ENCODE measurements at places on chromosomes 5 and 9.

- peak; percentile 55 for DNase-seq
These were observed 17.1 kb downstream of the RFX3 start for GRCh38 chr9:3508521-3509291.

GRCh38 chr5:9423571-9423970 lies 122.3 kb downstream of the SEMA5A start:
- DNase-seq = no peak

DNA sequence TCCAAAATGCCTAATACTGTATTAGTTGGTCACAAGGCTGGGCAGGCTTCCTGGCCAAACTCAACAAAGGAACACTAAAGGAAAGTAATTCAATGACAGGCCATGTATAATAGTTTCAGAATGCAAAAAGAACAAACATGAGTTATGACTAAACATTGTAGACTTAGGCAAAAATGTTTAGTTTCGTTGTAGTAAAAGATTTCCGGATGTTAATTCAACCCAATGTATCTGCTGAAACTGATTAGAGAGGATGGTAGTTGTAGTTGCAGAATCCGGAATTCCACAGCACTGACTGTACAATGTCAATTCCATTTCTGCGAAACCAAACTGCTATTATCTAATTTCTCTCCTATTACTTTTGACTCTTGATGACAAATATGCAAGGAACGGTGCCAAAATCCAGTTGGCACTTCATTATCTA lies 117.9 kb upstream of the FST start:
- DNase-seq = no peak

DNA sequence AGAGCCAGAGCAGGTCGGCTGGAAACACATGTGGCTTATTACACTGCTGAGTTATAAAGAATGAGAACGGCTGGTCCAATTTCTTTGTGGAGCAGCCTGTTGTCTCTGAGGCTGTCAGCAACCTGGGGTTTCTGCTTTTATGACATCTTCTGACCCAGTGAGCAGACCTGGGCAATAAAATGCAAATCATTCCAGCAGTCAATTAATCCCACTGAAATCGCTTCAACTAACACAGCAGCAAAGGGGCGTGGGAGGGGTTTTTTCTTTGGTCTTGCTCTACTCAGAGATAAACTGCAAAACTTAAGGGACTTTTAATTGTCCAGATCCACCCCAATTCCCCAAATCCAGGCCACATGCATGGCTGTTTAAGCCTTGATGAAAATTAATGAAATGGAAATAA lies 215.7 kb downstream of the SLIT3 start:
- DNase-seq = no peak

GRCh38 chr5:172436879-172437369 lies 17.4 kb downstream of the SH3PXD2B start:
- DNase-seq = no peak

- DNase-seq = no peak
These were observed 73.0 kb downstream of the PTPDC1 start for GRCh38 chr9:94157050-94157801.

DNA sequence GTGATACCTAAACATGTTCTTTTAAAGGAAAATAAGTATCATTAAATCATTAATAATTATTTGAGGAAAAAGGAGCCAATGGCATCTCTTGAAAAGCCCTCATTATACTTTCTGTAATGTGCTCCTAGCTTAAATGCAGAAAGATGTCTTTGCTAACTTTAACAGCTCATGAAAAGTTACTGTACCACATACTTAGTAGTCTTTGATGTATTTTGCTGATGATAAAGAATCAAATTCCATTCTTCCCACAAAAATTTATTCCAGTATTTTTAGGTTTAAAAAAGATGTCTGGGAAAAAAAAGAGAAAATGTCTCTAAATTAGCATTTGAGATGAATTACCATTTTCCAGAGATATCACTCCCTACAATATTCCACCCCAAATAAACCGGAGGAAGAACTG lies 112.5 kb downstream of the PPP2R2B start:
- no peak for DNase-seq

DNA sequence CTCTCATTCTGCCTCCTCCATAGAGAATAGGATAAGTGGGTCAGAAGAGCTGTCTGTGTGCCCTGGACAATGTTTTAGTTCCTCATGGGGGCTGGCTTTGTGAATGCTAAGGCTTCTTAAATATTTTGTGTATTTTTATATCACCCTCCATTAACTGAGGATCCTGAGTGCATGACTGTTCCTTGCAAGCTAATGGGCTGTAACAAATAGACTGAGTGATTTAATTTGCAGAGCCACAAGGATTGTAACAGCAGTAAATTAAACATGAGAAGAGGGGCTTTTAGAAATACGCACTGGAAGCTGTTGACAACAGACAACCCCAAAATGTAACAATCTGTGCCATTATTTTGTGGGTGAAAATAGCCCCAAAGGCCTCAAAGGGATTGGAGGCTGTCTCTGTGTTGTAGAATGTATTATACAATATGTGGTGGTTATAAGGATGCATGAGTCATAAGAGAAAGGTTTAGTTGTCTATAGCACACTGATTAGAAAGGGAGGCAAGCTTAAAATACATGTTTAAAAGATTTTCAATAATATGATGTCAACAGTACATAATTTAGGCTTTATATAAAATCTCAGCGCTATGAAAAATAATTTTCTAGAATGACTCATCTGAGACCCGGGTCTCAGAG lies 152.7 kb upstream of the ACTBL2 start:
- no peak for DNase-seq

GRCh38 chr5:55691265-55692105 lies 20.6 kb downstream of the SLC38A9 start:
- DNase-seq = peak; percentile 4

DNA sequence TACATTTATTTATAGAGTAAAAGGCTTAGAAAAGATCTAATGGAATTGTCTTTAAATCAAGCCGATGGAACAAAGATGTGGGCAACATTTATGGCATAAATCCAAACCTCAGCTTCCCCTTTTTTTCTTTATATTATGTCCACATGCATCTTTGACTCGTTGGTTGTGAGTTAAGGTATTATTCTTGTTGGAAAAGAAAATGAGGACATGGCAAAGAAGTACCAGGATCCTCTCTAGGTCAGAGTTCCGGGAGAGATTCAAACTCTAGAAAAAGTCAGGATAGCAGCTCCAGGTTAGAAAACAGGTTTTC lies 508 bp upstream of the NME5 start:
- DNase-seq = no peak

DNA sequence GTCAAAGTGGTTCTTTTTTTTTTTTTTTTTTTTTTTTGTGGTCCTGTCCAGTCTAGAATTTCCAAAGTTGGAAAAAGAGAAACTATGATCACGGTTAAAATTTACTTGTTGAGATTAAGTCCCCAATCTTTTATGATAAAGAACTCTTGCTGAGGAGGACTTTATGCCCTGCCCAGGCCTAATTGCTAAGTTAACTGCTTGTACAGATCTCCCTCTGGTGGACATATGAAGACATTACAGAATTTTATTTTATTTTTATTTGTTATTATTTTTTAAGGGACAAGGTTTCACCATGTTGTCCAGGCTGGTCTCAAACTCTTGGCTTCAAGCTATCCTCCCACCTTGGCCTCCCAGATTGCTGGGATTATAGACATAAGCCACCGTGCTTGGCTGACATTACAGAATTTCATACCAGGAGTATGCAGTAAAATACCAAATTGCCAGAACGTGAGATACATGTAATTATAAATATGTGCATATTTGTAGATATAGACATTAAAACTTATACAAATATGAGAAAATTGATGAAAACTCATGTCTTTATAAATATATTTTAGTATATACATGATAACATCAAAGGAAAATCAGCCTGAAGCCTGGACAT lies 91.2 kb downstream of the RFK start:
- no peak for DNase-seq

DNA sequence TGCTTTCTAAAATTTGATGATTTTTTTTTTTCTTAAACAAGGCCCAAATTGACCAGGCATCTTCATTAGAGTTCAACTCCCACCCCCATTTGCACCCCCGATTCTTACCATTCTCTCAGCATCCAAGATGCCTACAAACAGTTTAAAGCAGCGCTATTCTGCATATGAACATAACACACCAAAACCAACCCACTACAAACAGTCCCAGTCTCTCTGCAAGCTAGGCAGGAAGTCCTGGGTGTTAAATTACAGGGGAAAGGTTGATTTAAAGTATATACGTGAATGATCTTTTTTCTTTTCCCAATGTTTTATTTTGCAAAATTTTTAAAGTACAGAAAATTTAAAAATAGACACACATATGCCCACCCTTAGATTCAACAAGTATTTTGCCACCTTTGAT lies 127.0 kb downstream of the ADAMTS12 start:
- no peak for DNase-seq

DNA sequence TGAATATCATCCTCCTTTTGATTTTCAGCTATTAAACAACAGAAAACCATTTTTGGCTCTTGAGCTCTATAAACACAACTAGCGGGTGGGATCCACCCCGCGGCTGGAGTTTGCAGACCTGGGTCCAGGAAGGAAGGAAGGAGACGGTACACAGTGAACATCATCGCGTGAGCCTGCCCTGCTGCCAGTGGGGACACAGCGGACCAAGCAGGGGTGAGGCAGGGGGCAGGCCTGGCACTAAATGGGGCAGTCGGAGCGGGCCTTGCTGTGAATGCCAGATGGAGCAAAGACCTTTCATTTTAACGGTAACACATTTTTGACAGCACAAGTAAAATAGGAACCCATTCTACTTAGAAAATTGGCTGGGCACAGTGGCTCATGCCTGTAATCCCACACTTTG lies 14.4 kb downstream of the TSPAN17 start:
- DNase-seq = no peak

GRCh38 chr5:6716629-6717149 lies 3.5 kb downstream of the TENT4A start:
- no peak for DNase-seq

- DNase-seq = no peak
These were observed 20.3 kb downstream of the FNBP1 start for GRCh38 chr9:130022566-130023143.

DNA sequence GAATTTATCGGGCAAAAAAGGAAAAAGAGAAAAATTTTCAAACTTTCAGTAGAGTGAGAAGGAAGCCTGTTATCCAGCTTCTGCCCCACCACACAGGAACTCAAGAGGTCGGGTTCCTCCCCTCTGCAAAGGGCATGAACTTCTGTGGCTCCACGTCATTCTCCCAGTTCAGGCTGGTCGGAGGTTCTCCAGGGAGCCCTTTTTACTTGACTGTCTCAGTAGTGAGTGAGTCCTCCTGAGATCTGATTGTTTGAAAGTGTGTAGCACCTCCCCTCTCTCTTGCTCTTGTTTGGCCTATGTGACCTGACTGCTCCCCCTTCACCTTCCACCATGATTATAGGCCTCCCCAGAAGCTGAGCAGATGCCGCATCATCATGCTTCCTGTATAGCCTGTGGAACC lies 9.7 kb downstream of the SPINK1 start:
- DNase-seq = no peak

DNA sequence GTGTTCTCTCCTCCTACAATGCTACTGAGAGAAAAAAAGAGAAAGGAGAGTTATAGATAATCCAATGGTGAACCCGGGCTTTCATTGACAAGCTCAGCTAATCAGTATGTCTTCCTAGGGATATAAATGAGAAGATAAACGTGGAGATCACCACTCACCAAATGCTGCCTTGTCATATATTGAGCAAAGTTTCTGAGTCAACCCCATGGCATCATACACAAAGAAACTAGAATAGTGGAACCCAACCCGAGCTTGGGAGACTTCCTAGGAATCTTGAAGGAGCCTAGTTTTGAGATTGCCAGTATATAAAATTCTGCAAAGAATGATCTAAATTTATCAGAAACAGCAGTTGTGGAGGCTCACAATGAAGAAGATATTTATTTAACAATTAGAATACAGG lies 47.8 kb downstream of the PTPN3 start:
- no peak for DNase-seq

- no peak for DNase-seq
These were observed 164.3 kb upstream of the OTULINL start for GRCh38 chr5:14417276-14417730.

- DNase-seq = no peak
These were observed 35.0 kb upstream of the SLC6A3 start for GRCh38 chr5:1480217-1480616.

- peak; percentile 74 for DNase-seq
These were observed 99.0 kb upstream of the SLC1A3 start for GRCh38 chr5:36507332-36507952.

- DNase-seq = no peak
These were observed 147.4 kb upstream of the LRRTM2 start for GRCh38 chr5:139022528-139022927.

- DNase-seq = no peak
These were observed 36.1 kb downstream of the FAM114A2 start for GRCh38 chr5:154002511-154003020.

DNA sequence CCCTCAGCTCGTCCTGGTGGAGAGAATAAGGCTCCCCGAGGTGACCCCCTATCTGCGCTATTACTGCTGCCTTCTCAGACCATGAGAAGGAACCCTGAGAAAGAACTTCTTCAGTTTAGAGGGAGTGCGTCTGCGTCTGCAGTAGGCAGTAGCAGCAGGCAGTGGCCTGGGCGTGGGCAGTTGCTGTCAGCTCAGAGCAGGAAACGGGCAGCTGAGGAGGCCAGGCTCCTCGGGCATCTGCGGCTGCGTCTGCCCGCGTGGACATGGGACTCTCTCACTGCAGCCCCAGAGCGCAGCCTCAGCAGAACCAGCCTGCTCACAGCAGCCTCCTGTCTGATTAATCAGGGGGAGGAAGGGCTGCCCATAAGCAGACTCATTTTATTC lies 49.8 kb upstream of the FCN1 start:
- DNase-seq = no peak

- DNase-seq = no peak
These were observed 621.1 kb upstream of the MEF2C start for GRCh38 chr5:89504051-89504450.

DNA sequence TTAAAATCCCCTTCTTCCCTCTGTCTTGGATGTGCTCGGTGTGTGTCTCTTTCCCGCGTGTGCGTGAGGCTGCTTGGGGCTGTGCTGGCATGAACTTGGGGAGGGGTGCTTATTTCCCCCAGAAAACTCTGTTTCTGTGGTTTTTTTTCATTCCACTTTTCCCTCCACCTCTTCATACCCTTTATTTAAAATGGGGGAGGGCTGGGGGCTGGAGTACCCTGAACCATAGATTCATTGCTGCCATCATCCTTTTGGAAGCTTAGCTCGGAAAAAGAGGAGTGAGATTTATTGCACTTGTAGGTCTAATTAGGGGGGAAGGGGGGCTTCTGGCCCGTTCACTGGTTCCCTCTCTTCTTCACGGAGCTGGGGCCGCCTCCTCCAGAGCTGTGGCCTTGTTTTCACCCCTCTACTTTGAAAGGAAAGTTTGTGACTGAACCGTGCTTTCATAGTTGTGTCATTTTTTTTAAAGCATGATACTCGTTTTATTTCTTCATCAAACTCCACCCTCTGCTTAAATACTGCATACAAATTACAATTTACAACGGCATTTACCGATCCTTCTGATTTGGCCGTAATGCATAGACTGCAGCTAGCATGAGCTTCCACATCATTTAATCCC lies 2.9 kb downstream of the NR2F1 start:
- DNase-seq = no peak

DNA sequence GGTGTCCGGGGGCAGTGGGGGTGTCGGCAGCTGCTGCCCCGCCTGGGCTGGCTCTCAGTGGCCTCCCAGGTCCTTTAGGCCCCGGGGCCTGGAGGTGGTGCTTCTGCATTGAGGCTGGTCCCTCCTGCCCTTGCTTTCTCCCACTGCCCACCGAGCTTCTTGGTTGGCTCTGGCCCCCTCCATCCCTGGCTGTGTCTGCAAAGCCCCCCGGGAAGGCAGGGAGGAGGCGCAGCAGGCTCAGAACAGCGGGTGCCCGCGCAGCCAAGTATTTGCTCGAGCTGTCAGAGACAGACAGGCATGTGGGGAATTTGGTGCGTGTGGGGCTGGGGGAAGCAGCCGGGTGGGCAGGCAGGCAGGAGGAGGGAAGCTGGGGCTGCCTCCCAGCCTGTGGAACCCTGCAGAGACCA lies 11.5 kb downstream of the CXXC5 start:
- DNase-seq = no peak

GRCh38 chr5:73792687-73793320 lies 166.8 kb downstream of the ARHGEF28 start:
- peak; percentile 7 for DNase-seq
